T-helper 22 cell (primary cell): ENCODE measurements at places on chromosomes 16 and 17.
A peak's percentile ranks its signal among the peaks of the same experiment; 100 is the strongest.

DNA sequence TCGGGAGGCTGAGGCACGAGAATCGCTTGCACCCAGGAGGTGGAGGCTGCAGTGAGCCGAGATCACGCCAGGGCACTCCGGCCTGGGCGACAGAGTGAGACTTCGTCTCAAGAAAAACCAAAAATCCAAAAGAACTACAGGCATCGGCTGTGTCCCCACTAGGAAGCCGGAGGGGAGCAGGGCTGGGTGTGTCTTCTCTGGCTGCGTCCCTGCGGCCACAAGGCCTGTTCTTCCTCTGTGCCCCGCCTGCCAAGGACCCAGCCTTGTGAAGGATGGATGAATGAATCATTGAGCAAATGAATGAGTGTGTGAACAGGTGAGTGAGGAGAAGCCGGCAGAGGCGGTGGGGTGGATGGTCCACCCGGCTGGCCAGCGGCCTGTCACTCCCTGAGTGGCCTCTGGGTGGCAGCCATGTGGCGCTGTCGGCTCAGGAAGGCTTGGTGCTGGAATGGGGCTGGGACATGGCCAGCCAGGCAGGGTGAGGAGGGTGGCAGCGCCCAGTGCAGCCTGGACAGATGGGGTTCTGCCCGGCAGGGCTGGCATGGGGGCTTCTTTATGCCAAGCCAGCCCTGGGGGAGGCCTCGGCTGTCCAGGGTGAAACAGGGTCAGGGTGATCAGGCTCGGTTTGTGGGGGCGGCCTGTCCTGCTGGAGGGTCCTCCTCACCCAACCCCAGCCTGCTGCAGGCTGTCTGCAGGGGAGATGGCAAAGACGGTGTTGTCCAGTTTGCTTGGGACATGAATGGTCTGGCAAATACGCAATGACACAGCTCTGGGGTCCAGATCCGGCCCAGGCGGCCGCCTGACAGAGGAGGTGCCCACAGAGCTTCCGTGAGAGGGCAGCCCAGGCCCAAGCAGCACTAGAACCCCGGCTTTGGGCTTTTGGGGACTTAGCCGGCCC is 21.7 kb downstream of the SLC25A10 start:
- no peak for DNase-seq

DNA sequence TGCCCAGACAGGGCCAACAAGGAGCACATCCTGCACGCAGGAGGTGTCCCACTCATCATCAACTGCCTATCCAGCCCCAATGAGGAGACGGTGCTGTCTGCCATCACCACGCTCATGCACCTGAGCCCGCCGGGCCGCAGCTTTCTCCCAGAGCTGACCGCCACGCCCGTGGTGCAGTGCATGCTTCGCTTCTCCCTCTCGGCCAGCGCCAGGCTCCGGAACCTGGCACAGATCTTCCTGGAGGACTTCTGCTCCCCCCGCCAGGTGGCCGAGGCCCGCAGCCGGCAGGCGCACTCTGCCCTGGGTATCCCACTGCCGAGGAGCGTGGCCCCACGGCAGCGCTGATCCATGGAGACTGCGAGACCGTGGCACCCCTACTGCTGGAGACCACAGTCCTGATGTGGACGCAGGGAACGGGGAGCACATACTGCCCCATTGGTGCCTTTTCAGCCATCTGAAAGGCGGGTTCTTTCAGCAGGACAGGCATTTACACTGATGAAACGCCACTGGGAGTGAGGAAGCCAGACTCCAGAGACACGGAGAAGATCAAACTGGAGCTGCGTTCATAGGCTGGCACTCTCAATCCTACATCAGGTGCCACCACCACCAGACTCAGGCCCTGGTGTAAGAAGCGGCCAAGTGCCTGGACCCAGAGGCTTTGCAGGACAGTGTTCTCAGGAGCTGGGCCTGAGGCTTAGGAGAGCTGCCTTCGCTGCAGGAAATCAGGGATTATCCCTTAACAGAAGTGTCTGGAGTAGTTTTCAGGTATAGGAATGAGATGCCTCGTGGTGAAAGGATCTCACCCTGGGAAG is 2.6 kb downstream of the NT5C start:
- no peak for DNase-seq

- DNase-seq, result no peak
Observed at GRCh38 chr17:18181358-18181757, 2.3 kb upstream of the ALKBH5 start.

DNA sequence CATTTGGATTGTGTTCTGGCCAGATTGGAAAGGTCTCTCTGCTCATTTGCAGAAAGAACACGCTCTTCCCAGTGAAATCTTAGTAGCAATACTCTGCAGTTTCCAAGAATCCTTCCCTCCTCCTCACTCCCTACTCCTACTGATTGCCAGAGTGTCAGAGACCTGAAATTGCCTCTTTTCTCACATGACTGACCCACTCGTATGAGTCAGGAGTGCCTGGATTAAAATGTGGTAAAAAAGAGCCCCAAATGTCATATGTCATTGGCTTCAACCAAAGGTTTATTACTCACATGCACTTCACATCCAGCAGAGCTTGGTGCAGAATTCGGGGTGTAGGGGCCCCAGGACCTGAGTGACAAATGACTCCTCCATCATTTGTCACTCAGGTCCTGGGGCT is 39.7 kb upstream of the IRX3 start:
- DNase-seq, result no peak

GRCh38 chr17:33233811-33234177 is 59.3 kb downstream of the ASIC2 start:
- no peak for DNase-seq

DNA sequence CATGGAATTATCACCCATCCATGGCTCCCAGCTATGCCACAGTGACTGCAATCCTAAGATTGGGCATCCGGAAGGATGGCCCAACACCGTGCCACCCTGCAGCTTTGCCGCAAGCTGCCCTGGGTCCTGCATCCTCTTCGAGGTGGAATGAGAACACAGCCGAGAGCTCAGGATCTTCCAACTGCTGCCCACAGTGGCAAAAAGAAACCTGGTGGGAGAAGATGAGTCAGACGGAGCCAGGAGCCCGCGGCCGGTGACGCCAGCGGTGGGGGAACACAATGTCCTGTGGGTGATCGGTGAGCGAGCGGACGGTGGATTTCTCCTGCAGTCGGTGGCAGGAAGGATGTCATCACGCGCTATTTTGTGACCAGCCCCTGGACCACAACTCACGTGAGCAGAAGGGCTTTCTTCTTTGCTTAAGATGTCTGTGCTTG is 20.1 kb downstream of the CD7 start:
- DNase-seq, result peak; percentile 90

DNA sequence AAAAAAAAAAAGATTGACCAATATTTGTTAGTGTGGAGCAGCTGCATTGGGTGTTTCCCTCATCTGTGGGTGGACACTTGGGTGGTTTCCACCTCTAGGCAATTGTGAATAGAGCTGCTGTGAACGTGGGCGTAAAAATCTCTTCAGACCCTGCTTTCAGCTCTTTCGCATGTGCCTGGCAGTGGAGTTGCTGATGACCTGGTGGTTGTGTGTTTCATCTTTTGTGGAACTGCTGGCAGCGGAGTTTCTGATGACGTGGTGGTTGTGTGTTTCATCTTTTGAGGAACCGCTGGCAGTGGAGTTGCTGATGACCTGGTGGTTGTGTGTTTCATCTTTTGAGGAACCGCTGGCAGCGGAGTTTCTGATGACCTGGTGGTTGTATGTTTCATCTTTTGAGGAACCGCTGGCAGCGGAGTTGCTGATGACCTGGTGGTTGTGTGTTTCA is 21.4 kb downstream of the ZC3H18 start:
- no peak for DNase-seq

DNA sequence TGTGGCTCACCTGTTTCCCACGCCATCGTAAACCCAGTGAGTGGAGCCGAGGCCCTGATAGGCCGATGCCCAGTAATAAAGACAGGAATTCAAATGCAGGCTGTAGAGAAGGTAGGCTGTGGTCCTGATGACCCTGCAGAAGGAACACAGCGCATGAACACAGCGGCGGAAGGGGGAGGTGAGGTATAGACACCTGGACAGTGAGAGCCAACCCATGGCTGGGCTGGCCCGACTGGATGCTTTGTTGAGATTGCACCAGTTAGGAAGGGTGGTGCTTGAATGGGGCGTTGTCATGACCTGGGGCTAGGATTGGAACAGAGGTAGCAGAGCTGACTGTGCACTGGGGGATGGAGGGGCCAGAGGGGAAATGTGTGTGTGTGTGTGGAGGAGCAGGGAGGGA is 59.2 kb downstream of the CNGB1 start:
- DNase-seq, result no peak

DNA sequence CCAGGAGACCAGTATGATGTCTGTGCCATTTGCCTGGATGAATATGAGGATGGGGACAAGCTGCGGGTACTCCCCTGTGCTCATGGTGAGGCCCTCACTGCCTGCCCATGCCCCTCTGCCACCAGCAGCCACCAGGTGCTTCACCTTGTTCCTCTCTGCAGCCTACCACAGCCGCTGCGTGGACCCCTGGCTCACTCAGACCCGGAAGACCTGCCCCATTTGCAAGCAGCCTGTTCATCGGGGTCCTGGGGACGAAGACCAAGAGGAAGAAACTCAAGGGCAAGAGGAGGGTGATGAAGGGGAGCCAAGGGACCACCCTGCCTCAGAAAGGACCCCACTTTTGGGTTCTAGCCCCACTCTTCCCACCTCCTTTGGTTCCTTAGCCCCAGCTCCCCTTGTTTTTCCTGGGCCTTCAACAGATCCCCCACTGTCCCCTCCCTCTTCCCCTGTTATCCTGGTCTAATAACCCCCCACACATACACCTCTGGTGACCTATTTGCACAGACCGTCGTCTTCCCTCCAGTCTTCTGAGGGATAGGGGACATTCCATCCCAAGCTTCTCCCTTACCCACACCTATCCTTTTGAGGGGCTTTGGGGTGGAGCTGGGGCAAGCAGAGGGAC is 3.7 kb downstream of the PFN1 start:
- DNase-seq, result no peak

GRCh38 chr16:77199211-77199610 is at the start of gene SYCE1L:
Gene SYCE1L (plus strand): TSS chr16:77199408. CDS start chr16:77199452, 44 bp downstream.
- no peak for DNase-seq

DNA sequence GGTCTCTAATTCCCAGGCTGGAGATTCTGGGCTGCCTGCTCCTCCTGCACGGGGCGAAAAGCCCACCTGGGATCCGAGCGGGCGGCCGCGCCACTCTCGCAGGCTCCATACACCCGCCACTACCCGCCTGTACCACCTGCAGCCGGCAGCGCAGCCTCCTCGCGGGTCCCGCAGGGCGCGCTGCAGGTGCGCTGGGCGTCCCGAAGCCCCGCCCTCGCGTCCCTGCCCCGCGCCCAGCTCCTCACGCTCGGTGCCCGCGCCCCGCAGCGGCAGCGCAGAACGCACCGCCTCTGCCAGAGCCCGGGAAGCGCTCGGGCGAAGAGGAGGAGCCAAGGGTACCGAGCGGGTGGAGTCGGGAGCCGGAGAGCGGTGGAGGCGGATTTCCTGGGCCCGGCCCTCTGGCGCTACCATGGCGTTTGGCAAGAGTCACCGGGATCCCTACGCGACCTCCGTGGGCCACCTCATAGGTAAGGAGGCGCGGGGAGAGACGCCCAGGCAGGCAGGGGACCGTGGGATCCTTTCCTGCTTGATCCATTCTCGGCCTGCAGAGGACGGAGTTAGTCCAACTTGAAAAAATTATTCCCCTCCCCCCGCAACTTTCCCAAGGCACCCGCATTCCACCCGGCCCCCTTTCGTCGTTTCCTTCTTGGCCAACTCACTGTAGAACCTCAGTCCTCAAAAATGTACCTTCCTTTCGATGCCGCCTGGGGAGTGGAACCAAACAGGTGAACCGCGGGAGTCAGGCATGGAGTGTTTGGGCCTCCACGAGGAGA is at the start of gene TOM1L1:
Gene TOM1L1 (plus strand): TSS at position 396 of the 773 bp plus-strand sequence. CDS start 14 bp downstream, at position 410.
- peak; percentile 15 for DNase-seq

- DNase-seq, result no peak
Observed at GRCh38 chr17:40303009-40303657, 5.8 kb upstream of the RARA start.

DNA sequence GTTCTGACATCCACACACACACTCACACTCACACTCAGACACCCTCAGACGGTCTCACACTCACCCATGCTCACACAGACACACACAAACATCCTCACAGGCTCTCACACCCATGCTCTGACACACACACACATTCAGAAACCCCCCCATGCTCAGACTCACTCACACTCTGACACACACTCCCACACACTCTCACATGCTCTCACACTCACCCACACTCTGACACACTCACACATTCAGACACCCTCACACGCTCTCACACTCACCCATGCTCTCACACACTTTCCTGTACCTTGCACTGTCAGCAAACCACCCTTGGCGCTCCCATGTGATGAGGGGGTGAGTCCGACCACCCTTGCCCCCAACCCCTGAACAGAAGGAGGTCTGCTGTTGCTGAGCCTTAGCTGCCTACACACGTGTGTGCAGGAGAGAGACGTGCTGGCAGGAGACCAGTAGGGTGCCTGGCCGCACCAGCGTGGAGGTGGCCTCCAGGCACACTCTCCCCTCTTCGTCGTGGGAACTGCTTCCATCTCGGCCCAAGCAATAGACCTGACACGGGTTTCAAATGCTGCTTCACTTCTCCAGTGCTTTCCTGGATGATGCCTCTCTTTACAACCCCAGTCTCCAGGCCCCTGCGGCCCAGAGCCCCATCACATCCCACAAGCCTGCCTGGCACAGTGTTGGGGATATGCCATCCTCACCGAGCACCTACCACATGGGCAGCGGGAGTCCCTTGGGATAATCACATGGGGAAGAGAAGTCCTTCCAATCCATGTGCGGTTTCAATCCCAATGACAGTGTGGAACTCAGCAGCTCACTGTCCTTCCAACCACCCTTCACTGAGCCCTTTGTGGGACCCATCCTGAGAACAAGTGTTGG is 267.8 kb upstream of the FOXF1 start:
- no peak for DNase-seq

DNA sequence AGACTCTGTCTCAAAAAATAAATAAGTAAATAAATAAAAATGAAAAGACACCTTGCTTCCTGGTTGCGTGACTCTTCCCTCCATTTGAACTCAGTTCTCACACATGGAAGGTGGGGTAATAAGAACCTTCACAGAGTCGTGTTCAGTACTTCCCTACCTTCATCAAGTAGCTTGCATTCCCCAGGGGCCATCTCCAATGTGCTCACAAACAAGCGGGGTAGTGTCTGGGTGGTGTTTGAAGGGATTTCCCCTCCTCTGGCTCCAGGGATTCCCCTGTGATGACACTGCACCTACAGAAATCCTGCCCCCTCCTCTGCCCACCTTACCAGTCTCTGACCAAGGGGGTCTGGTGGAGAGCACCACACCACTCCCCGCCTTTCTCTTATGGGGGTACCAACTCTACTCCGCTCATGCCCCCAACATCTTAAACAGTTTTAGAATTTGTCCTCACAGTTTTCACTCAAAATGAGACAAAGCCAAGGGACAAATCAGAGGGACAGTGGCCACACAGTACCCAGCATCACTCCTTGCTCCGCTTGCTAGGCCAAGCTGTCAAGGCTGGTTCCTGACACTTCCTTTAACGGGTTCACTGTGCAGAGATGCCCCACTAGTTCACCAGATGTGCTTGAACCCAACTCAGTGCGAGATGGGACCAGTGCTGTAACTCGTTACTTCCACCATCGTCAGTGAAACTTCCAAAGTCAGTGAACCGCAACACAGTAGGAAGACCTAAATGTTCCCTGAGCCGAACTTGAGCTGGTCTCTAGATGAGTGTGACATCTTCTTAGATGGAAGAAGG is 69.1 kb downstream of the COPRS start:
- no peak for DNase-seq

GRCh38 chr16:86662195-86662594 is 83.8 kb downstream of the FOXL1 start:
- no peak for DNase-seq

GRCh38 chr17:80904036-80904753 is 87.4 kb upstream of the CHMP6 start:
- DNase-seq, result no peak
